CD4-positive, alpha-beta T cell treated with Interleukin-21 for 1 hour (primary cell): ENCODE measurements at places on chromosomes 3 and 15.

- no peak for DNase-seq
Observed at GRCh38 chr3:114498539-114499370, 204.9 kb downstream of the TIGIT start.

DNA sequence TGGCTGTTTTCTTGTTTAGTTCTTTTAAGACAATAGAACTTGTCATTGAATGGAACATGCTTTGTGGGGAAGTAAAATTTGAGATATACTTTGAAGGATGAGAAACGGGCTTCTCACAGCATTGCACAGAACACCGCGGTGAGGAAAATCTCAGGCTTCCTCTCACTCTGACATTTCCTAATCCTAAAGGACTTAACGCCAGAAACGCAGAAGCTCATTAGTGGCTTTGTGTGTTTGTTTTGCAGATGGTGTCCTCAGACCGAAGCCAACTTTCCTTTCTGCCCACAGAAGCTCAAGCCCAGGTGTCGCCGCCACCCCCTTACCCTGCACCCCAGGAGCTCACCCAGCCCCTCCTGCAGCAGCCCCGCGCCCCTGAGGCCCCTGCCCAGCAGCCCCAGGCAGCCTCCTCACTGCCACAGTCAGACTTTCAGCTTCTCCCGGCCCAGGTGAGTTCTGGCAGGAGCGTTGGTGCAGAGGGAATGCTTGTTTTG, 78.9 kb upstream of the BLM start:
- no peak for DNase-seq

DNA sequence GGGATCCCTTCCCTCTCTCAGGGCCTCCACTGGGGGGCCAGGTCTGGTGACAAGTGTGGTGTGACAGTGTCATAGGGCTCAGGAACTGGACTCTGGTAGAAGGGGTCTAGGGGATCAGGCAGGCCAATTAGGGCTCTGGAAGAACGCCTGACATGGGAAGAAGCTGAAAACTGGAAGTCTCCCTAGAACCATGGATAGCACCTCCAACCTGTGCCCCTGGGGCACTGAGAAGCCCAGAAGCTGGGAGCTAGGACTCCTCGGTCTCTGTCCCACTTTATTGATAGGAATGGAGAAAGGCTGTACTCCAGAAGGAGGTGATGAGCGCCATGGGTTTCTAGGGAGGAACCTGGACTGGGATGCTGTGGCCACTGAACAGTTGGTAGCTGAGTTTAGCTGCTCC, 30.7 kb downstream of the INSYN1 start:
- no peak for DNase-seq

DNA sequence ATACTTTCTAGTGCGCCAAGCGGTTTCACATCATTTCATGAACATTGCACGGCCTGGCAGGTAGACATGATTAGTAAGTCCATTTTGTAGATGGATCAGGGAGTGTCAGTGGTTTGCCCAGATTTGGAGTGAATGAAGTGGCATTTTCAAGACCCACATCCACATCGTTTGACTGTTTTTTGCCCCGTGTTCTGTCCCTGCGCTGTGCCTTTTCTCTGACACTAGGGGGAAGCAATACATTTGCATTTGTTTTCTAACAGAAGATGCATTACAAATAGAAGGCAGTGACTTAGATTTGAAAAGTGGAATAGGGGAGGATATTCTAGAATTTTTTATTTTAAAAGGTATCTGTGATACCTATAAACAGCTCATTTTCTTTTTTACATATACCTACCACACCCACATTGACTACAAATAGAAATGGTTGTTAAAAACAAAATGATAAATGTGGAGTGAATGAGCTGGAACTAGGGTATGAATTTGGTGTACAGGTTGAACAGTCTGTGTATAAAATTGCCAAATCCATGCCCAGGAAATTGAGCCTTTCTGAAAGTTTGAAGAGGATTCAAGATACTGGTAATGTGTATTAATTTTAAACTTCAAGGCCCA, 98.0 kb downstream of the USP13 start:
- no peak for DNase-seq

- DNase-seq: no peak
Observed at GRCh38 chr3:126438746-126439145, 36.9 kb downstream of the ZXDC start.

DNA sequence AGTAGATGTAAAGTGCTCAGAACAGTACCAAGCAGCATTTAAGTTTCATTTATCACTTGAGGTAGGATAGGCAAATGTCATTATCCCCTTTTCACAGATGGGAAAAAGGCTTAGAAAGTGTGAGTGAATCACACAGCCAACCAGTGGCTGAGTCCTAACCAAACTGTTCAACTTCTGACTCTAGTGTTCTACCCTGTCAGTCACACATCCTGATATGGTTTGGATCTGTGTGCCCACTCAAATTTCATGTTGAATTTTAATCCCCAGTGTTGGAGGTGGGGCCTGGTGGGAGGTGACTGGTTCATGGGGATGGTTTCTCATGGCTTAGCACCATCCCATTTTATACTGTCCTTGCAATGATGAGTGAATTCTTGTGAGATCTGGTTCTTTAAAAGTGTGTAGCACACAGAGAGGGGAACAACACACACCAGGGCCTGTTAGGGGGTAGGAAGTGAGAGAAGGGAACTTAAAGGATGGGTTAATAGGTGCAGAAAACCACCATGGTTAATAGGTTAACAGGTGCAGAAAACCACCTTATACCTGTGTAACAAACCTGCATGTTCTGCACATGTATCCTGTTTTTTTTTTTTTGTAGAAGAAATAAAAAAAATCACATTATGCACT, 304.7 kb downstream of the SUCLG2 start:
- DNase-seq: no peak

DNA sequence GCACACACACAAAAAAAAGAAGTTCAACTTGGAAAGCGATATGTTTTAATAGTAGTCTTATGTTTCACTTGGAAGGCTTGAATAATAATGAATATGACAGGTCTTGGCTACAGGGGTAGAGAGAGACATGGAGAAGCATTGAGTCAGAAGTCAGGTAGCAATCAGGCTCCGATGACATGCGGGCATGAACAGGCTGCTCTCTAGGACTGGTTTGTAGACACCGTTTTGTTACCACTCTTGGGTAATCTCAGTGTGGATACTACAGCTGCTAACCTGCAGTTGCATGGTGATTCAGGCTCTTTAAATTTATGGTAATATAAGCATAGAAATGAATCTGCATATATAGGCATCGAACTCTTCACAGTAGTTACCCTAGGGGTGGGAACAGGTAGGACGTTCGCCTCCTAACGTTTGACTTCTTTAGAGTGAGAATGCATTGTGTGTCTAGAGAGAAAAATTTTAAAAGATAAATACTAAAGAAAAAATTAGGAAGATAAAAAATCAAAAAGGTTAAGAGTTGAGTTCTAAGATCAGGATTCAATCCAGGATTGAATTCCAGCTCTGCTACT, 241.6 kb upstream of the KBTBD8 start:
- no peak for DNase-seq

DNA sequence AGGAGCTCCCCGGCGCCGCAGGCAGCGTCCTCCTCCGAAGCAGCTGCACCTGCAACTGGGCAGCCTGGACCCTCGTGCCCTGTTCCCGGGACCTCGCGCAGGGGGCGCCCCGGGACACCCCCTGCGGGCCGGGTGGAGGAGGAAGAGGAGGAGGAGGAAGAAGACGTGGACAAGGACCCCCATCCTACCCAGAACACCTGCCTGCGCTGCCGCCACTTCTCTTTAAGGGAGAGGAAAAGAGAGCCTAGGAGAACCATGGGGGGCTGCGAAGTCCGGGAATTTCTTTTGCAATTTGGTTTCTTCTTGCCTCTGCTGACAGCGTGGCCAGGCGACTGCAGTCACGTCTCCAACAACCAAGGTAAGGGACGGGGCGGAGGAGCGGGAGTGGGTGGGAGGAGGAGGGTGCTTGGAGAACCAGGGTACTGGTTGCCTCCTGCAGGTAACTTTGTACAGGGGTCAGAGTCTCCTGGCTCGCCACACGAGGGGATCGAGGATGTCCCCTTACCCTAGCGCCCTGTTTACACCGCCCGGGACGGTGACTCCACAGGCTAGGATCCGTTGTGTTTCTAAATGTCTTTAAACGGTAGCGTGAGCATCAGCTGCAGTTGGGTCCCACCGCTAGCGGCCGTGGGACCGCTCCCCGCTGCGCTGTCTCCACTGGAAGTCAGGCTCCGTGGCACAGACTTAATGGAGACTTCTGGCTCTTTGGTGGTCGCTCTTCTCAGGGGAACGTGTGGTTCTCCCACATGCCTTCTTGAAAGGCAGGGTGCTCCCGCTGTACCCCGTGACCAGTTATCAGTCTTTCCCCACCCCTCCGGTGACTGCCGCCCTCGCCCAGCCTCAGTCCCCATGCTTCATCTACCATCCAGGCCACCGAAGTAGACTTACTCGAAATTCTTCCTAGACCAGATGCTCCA, 515 bp downstream of the EPHA6 start:
- no peak for DNase-seq

- DNase-seq: no peak
Observed at GRCh38 chr15:101308604-101309435, 13.8 kb upstream of the SNRPA1 start.

GRCh38 chr3:152454076-152454875, 185.5 kb downstream of the MBNL1 start:
- DNase-seq: no peak

DNA sequence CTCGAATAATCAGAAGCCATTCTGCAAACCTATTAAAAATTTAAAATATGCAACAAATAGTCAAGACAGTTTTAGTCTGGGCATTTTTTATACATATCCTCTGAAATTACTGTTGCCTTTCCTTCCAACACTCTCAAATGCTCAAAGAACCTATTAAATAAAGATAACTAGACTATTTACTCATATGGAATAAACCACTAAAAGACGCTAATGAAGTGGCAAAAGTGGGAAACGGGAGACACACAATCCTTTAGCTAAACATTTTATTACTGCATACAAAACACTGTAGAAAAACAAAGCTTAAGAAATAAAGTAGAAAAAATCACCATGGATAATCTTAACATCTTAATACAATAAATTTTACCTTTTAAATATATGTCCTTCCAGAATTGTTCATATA, 75.4 kb downstream of the HERC1 start:
- no peak for DNase-seq

GRCh38 chr3:126397610-126398422, 3.1 kb downstream of the CFAP100 start:
- DNase-seq: no peak

DNA sequence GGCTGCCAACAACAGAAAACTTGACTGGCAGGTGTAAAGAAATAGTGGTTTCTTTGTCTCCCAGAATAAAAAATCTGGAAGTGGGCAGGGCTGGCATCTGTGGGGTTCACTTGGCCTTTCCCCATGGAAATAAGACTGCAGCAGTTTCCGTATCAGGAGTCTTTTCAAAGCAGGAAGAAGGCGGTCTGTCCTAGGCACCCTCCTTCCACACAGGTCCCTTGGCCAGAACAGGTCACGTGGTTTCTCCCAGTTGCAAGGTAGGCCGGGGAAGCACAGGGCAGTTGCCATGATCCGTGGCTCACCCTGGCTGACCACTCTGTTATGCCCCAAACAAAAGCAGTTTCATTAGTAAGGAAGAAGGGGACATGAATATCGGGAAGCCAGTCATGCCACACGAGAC, 45.4 kb downstream of the ZDHHC19 start:
- DNase-seq: no peak

- no peak for DNase-seq
Observed at GRCh38 chr3:143972505-143973258, 1.1 kb downstream of the DIPK2A start.

- DNase-seq: no peak
Observed at GRCh38 chr3:161510510-161511260, 14.1 kb downstream of the OTOL1 start.

DNA sequence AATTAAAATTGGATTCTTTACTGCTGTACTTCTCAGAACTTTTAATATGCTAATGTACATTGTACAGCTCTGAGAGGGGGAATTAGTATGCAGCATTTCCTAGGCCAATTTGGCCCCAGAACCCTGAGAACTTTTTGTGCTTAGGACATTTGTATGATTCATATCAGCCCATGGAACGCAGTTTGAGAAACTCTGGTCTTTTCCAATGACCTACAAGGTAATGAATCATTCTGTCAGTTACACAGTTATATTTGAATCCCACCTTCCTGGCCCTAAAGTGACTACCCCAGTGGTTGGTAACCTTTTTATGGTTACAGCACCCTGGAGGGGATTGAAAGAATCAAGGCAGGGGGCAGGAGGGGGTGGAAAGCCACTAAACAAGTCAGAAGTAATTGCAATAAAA, 25.6 kb upstream of the KBTBD12 start:
- no peak for DNase-seq

DNA sequence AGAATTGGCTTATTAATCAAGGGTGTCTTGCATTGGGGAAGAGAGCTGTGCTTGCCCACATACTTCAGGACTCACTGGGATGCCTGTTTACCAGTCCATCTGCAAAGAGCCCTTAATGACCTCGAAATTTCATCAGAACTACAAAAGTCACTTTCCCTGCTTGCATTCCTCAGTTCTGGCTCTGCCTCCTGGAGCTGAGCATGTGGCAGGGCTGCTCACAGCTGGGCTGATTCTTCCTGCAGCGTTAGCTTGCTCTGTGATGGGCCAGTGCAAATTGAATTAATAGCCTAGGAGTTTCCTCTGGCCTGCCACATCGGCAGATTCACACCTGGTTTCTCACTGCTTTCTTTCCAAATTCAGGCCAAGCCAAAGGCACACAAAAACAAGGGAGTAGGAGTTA, 108.9 kb downstream of the DUT start:
- no peak for DNase-seq

- DNase-seq: no peak
Observed at GRCh38 chr3:171811295-171811912, 1.1 kb upstream of the PLD1 start.

GRCh38 chr3:132399054-132399929, 18.0 kb upstream of the DNAJC13 start:
- peak; percentile 41 for DNase-seq

DNA sequence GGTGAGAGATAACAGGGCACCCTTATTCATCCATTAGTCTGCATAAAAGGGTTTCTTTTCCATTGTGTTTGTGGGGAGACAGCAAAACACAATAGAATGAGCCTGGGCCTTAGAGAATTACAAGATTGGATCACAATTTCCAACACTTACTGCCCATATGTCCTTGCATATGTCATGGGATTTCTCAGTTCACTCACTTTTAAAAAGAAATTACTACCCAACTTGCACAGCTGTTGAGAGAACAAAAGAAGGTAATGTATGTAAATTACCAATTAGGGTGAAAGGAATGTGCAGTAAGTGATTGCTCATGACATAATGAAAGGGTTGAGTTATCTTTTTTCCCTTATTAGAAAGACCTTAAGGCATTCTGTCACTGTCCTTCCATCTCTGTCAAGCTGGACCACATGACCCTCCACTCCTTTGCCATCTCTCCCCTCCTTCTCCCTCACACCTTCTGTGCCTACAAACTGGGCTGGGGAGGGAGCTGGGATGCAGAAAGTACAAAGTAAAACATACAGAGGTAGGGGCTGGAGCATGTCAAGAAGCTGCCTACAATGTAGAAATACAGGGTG, 244.2 kb downstream of the ZMAT3 start:
- no peak for DNase-seq

GRCh38 chr3:169694117-169694516, 30.6 kb upstream of the MECOM start:
- no peak for DNase-seq

- no peak for DNase-seq
Observed at GRCh38 chr3:25781145-25781757, 2.0 kb downstream of the NGLY1 start.
